Renal pelvis (tissue), 12 donors: ENCODE measurements at places on chromosomes 2 and 18.

- no peak for DNase-seq
These were observed 289.9 kb downstream of the NDUFA10 start for GRCh38 chr2:239735131-239735828.

DNA sequence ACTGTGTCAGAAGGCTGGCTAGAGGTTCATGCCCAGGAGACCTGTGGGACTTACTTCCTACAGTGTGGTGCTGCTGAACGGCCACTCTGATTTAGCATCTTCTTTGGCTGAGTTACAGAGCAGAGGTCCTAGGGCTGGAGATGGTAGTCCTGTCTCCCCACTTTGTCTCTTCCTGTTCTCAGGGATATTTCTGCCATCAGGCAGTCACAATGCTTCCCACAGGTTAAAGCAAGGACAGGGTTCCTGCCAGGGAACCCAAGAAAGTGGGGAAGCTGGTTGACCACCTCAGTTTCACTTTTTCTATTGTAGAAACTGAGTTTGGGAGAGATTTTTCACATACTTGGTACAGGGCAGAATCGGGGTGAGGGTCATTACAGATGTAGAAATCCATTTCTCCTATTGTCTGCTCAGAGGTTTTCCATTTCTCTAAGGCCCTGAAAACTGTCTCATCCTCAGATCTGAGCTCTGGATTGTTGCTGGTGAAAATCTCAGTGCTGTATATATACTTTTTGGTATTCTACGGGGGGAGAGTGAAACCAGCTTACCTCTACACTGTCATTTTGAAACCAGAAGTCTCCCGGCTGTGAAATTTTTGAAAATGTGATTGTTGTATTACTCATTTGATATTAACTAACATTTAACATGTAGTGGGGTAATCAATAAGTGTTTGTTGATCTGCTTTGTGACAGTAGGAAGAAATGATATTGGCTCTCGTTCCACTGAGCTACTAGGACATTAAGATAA is 37.0 kb upstream of the MEP1B start:
- no peak for DNase-seq

DNA sequence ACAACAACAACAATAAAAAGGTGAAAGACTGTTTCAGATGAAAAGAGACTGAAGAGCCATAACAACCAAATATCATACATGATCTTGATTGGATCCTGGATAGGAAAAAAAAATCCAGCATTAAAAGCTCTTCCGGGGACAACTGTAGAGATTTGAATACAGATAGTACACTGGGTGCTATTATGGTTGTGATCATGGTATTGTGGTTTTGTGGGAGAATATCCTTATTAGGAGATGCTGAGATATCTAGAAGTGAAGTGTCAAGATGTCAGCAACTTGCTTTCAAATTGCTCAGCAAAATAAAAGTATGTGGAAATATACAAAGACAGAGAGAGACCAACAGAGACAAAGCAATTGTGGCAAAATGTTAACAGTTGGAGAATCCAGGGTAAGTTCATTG is 15.5 kb upstream of the SPATA3 start:
- no peak for DNase-seq

DNA sequence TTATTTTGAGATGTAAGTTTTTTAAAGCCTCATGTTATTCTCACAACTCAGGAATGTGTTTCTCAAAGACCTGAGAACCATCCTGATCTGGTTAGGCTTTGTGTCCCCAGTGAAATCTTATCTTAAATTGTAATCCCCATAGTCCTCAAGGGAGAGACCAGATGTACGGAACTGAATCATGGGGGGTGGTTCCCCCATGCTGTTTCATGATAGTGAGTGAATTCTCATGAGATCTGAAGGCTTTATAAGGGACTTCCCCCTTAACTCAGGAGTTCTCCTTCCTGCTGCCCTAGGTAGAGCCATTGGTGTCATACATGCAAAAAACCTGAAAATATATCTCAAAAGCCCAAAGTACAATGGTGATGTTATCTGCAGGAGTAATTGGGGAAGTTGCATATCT is 836.7 kb downstream of the CBLN2 start:
- no peak for DNase-seq

DNA sequence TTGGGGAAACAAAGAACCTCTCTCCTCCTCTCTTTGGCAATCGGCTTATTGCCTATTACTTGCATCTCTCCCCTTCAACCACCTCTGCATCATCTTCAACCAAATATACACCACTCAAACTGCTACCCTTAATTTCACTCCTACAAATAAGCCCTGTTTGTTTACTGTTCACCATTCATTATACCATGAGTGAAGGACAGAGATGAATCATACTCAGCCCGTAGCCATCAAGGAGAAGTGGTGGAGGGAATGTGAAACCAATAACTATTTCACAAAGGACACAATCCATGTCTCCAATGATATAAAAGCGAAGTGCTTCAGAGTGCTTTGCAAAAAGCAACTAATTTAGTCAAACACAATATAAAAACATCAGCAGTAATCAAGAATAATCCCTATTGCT is 76.8 kb downstream of the CACNB4 start:
- no peak for DNase-seq

GRCh38 chr2:236866542-236867340 is 218.9 kb upstream of the COPS8 start:
- no peak for DNase-seq
